Hepatocyte (in vitro differentiated cells): ENCODE measurements at places on chromosomes 11 and 22.

GRCh38 chr11:66567787-66568123 lies 651 bp downstream of the CTSF start:
- DNase-seq = no peak

DNA sequence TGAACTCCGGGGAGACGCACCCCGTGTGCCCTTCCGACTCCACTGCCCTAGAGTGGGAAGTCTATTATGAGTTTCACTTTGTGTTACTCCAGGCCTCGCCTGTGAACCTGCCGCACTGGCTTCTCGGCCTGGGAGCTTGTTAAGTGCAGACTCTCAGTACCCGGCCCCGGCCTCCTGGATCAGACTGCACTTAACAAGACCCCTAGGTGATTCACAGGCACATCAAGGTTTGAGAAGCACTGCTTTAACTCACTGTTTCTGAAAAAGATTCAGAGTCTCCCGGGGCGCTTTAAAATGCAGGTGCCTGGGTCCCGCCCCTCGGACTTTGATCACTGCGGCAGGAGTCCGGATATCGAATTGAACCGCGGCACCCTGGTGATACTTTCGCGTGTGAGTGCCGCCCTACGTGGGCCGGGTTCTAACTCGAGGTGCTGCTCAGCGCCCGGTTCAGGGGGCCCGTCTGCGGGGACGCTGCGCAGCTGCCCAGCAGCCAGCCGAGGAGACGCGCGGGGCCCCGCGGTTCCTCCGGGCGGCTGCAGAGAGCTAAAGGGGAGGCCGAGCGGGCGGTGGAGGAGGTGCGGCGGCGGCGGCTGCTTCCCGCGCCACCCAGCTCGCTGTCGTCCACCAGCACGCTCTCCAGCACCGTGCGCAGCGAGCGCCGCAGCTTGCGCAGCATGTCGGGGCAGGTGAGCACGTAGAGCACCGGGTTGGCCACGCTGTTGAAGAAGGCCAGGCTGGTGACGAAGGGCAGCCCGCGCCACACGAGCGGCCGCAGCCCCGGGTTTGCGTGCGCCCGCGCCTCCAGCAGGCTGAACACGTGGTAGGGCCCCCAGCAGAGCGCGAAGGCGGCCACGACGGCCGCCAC lies 3.4 kb downstream of the PTGDR2 start:
- peak; percentile 71 for DNase-seq

DNA sequence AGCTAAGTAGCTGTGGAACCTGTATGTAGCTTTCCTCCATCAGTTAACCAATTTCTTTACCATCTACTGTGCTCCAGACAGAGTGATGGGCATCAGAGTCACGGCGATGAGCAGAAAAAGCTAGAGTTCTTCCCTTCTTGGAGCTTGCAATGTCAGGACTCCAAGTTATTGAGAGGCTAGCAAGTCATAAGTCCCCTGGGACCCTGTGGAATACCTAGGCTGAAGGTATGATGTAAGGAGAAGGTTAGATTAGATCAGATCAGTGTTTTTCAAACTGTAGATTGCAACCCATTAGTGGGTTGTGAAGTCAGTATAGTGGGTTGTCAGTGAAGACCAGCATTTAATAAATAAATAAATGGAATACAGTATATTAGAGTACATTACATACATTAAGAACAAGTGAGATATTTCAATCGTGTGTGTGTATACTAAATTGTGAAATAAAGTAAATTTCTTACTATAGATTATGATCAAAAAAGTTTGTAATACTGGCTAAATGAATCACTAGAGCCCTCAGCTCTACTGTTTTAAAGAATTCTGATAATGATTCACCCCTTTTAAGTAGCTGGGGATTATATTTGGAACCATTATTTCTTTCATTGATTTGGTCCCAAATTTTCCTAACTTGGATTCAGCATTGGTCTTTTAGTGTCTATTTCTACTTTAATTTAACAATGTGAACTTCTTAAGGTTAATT lies 52.3 kb downstream of the RASSF10 start:
- DNase-seq = no peak

DNA sequence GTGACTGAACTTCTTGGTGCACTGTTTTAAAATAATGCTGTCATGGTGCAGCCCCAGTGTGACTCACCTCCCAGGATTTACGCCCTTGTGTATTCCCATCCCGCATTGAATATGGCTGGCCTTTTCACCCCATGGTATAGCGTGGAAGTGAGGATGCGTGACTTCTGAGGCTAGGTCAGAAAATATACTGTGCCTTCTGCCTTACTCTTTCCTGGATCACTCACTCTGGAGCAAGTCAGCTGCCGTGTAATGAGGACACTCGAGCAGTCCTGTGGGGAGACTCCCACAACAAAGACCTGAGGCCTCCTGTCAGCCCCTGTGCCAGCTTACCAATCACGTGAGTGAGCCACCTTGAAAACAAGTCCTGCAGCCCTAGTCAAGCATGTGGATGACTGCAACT lies 471.9 kb upstream of the KIRREL3 start:
- no peak for DNase-seq

GRCh38 chr11:122304306-122304705 lies 188.3 kb upstream of the BLID start:
- DNase-seq = no peak

DNA sequence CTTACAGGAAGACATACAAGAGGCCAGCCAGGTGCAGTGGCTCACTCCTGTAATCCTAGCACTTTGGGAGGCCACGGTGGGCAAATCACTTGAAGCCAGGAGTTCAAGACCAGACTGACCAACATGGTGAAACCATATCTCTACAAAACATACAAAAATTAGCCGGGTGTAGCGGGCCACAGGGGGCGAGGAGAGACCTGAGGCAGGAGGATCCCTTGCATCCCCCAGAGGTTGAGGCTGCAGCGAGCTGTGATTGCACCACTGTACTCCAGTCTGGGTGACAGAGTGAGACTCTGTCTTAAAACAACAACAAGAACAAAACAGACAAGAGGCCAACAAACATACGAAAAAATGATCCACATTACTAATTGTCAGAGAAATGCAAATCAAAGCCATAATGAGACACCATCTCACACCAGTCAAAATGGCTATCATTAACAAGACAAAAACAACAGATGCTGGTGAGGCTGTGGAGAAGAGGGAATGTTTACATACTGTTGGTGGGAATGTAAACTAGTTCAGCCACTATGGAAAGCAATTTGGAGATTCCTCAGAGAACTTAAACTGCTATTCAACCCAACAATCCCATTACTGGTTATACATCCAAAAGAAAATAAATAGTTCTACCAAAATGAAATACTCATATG lies 498.8 kb upstream of the ARHGAP42 start:
- DNase-seq = no peak

DNA sequence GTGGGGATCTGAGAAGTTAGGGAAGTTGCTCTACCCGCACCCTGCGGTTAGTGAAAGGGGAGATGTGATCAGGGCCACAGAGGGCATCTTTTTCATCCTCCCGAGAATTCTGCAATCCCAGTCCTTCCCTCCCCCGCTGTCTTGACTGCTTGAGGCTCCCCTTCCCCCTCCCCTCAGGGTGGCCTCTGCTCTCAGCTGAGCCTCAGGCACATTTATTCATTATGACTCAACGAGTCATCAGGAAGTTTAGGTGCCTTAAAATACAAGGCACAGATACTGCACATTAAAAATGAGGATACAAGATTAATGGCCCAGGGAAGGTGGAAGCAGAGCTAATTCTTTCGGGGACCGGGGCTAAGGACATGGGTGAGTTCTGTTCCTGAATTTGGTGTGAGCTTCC lies 104.0 kb downstream of the CACNA1I start:
- peak; percentile 37 for DNase-seq

DNA sequence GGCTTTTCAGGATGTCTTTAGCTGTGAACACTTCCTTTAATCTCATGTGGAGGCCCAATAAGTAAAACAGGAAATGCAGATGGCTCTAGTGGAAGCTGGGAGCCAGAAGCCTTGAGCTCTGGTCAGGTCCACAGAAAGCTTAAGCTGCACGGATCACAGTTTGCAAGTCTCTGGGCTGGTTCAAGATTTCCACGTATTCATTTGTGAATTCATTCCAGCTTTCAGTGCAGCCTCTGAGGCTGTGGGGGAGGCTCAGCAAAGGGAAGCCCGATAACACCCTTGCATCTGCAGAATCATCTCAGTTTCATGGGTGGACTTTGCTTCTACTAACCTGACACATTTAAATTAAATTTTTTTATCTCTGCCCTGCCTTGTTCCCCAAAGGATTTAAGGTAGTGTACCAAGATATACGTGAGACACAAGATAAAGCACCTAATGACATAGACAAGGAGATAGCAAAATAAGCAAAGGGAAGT lies 65.6 kb downstream of the ISX start:
- DNase-seq = peak; percentile 26

- DNase-seq = no peak
Observed at GRCh38 chr22:41368543-41369423, 13.0 kb upstream of the TEF start.
